ENCODE measurements at places on chromosomes 2 and 18.

DNA sequence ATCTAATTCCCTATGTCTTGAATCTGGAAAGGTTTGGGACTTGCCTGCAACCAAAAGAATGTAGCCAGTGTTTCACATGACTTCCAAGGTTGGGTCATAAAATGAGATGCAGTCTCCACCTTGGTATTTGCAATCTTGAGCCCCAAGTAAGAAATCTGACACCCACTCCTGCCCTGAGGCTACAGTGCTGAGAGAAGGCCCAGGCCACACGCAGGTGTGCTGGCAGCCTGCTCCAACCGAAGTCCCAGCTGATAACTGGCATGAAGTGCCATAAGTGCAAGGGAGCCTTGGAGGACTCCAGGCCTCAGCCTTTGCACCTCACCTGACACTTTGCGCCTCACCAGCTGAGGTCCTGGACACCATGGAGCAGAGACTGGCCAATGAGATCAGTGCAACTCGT, 182.7 kb downstream of the ANAPC1 start:
- DNase-seq, result no peak

DNA sequence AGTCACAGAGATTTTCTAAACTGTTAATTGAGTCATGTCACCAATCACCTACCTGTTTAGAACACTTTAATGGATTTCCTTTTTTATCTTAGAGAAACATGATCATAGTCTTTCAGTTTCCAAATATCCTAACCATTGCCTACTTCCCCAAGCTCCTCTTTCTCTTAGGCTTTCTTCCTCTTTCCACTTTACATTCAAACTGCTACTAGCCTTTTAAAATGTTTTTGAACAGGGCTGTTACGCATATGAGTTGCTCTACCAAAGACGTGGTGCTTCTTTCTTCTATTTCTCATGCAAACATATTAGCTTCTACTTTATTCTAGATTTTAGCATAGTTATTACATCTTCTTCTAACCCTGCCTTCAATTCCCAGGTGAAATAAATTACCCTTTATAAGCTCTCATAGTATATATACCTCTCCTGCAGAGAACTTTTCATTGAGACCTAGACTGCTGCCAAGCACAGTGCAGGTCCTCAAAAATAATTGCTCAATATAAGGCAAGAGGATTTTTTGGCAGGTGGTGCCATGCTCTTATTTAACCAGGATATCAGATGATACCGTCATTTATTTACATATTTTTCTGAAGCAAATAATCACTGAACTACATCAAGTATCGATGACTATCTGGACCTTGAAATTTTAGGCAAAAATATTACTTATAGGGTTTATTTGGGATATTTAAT, 937.1 kb downstream of the TSN start:
- no peak for DNase-seq

GRCh38 chr2:64166212-64166611, 22.0 kb upstream of the PELI1 start:
- DNase-seq, result no peak

- no peak for DNase-seq
Observed at GRCh38 chr2:111671426-111672150, 212.4 kb downstream of the ANAPC1 start.

- peak; percentile 76 for DNase-seq
Observed at GRCh38 chr2:113872201-113872600, 17.7 kb upstream of the ACTR3 start.

DNA sequence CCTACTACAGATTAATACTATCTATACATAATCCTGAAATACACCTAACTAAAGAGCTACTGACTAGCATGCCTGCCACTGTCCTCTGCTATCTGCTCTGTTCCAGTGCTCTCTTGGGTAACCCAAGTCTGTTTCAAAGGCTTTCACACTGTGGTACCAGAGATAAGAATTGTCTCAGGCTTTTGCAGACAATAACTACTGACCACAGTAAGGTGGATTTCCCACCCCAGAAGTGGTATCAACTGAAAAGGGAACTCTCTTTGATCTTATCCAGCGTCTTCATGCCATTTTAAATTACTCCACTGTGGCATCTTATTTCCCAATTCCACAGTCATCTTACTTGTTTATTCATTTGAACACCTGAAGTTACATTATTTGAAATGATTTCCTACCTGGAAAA, 190.2 kb downstream of the IKZF2 start:
- DNase-seq, result no peak

- no peak for DNase-seq
Observed at GRCh38 chr2:169397697-169398096, 35.4 kb upstream of the LRP2 start.

GRCh38 chr2:67246791-67247190, 150.3 kb upstream of the ETAA1 start:
- DNase-seq, result no peak

- DNase-seq, result no peak
Observed at GRCh38 chr18:13621886-13622619, 104.3 kb downstream of the FAM210A start.

- no peak for DNase-seq
Observed at GRCh38 chr2:124805060-124805459, 780.0 kb downstream of the CNTNAP5 start.

DNA sequence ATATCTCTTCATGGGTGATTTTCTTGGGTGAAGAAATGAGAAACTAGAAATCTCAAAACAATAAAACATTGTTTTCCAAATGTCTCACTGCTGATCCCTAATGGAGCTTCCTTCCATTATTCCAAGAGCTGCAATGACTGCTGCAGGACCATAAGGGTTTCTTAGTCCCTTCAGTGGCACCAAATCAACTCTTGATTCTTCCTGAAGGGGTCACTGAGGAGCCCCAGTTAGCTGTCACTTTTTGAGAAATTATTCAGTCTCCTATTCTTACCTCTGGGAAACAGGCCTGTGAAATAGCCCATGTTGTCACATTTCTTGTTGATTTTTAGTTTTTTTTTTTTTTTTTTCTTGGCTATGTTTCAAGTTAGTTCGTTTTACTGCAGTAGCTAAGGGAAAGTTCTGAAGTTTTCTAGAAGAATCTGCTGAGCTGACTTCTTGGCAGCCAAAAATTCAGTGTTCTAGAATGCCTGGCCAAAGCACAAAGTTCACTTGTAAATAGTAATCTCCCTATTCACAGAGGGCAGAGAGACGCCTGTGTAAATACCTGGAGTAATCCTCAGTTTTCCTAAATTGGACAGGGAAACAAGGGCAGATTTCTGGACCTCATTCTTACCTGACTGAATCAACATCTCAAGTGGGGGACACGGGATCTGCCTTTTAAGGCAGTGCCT, 480.0 kb downstream of the RIT2 start:
- no peak for DNase-seq

GRCh38 chr18:4068552-4069158, 386.5 kb downstream of the DLGAP1 start:
- peak; percentile 45 for DNase-seq
